ENCODE measurements at places on chromosomes 5 and 9. TPM values are rescaled to one million over a fixed set of nuclear protein-coding genes. Genes with fewer than 3 reads are reported as not detected.

EGFLAM gene
- 14.2 TPM for total RNA-seq

PRRT1B gene
- total RNA-seq = 0.93 TPM

KIF4B gene
- 0.12 TPM for total RNA-seq

STPG3 gene
- total RNA-seq = not detected

TTC23L gene
- total RNA-seq = 1.6 TPM

SELENOP gene
- total RNA-seq = 366 TPM

IL9 gene
- total RNA-seq = not detected

DDX31 gene
- 17.0 TPM for total RNA-seq

MYOT gene
- total RNA-seq = 54.2 TPM

NMUR2 gene
- total RNA-seq = 0.12 TPM

ZFAND5 gene
- total RNA-seq = 193 TPM

MEIKIN gene
- not detected for total RNA-seq

CCNO gene
- 5.3 TPM for total RNA-seq

SPINK6 gene
- not detected for total RNA-seq

ADRB2 gene
- total RNA-seq = 3.0 TPM

ACOT12 gene
- total RNA-seq = 1.3 TPM

GKAP1 gene
- total RNA-seq = 6.5 TPM

LIFR gene
- 136 TPM for total RNA-seq

CA9 gene
- 0.70 TPM for total RNA-seq

ZNF189 gene
- 31.7 TPM for total RNA-seq

C7 gene
- 392 TPM for total RNA-seq

FRMPD1 gene
- total RNA-seq = 2.1 TPM

SUSD3 gene
- total RNA-seq = 15.6 TPM

MYMK gene
- 2.8 TPM for total RNA-seq

CNTNAP3 gene
- 9.2 TPM for total RNA-seq

SHISAL2B gene
- total RNA-seq = not detected

ARL10 gene
- 11.7 TPM for total RNA-seq

SLC45A2 gene
- 0.23 TPM for total RNA-seq

TAS2R1 gene
- not detected for total RNA-seq

EQTN gene
- total RNA-seq = 1.4 TPM

NXNL2 gene
- total RNA-seq = 3.4 TPM

TMEM174 gene
- 6.8 TPM for total RNA-seq

TRIM36 gene
- 1.3 TPM for total RNA-seq

COL15A1 gene
- 107 TPM for total RNA-seq

HTR1A gene
- 0.23 TPM for total RNA-seq

WNK2 gene
- 21.3 TPM for total RNA-seq
